Suprapubic skin (tissue), 4 donors: ENCODE measurements at places on chromosomes 6 and 20.
A peak's percentile ranks its signal among the peaks of the same experiment; 100 is the strongest.

GRCh38 chr6:34583861-34584604 lies 27.9 kb upstream of the SPDEF start:
- no peaks in the 10 kb centered on the region for H3K27me3 ChIP-seq
- DNase-seq = no peak
- H3K36me3 ChIP-seq = peaks cover 15% of the 10 kb centered on the region

GRCh38 chr6:167510648-167511047 lies 185.8 kb downstream of the TTLL2 start:
- H3K36me3 ChIP-seq = no peaks in the 10 kb centered on the region
- no peak for DNase-seq
- H3K27me3 ChIP-seq = peaks cover 23% of the 10 kb centered on the region
- H3K4me1 ChIP-seq = no peaks in the 10 kb centered on the region
- no peak overlapping the region for H3K4me3 ChIP-seq

GRCh38 chr6:24831771-24832716 lies 33.3 kb upstream of the ARMH2 start:
- H3K27ac ChIP-seq = peak overlapping the region; percentile 48
- peaks cover 43% of the 10 kb centered on the region for H3K4me1 ChIP-seq
- no peak for DNase-seq

GRCh38 chr6:42450477-42451332 lies 1.0 kb downstream of the TRERF1 start:
- peak overlapping the region; percentile 66 for H3K4me3 ChIP-seq
- peaks cover 47% of the 10 kb centered on the region for H3K4me1 ChIP-seq
- H3K27ac ChIP-seq = peak overlapping the region; percentile 92
- DNase-seq = peak; percentile 58
- no peaks in the 10 kb centered on the region for H3K27me3 ChIP-seq
- no peaks in the 10 kb centered on the region for H3K36me3 ChIP-seq

- H3K27ac ChIP-seq = no peak overlapping the region
- H3K4me3 ChIP-seq = no peak overlapping the region
- H3K4me1 ChIP-seq = no peaks in the 10 kb centered on the region
- H3K27me3 ChIP-seq = peaks cover 28% of the 10 kb centered on the region
- DNase-seq = no peak
Observed at GRCh38 chr20:51216850-51217249, 193.9 kb upstream of the KCNG1 start.

DNA sequence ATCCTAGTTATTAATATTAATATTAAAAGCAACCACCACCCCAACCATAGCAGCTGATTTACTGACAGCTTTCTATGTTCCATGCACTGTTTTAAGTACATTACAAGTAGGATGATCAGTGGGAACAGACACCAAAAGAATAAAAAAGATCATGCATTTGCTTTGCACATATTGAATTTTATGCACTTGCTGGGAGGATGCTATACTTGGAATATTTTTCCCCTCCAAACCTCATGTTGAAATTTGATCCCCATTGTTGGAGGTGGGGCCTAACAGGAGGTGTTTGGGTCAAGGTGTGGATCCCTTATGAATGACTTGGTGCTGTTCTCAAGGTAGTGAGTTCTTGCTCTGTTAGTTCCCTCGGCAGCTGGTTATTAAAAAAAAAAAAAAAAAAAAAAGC lies 178.9 kb upstream of the MYLIP start:
- H3K4me3 ChIP-seq = no peak overlapping the region
- no peak for DNase-seq
- no peaks in the 10 kb centered on the region for H3K27me3 ChIP-seq
- H3K27ac ChIP-seq = no peak overlapping the region

DNA sequence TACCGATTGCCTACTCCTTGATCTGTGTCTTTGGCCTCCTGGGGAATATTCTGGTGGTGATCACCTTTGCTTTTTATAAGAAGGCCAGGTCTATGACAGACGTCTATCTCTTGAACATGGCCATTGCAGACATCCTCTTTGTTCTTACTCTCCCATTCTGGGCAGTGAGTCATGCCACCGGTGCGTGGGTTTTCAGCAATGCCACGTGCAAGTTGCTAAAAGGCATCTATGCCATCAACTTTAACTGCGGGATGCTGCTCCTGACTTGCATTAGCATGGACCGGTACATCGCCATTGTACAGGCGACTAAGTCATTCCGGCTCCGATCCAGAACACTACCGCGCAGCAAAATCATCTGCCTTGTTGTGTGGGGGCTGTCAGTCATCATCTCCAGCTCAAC lies 13.5 kb downstream of the CCR6 start:
- peaks cover 6% of the 10 kb centered on the region for H3K27me3 ChIP-seq
- no peaks in the 10 kb centered on the region for H3K4me1 ChIP-seq
- H3K27ac ChIP-seq = no peak overlapping the region
- H3K4me3 ChIP-seq = no peak overlapping the region

DNA sequence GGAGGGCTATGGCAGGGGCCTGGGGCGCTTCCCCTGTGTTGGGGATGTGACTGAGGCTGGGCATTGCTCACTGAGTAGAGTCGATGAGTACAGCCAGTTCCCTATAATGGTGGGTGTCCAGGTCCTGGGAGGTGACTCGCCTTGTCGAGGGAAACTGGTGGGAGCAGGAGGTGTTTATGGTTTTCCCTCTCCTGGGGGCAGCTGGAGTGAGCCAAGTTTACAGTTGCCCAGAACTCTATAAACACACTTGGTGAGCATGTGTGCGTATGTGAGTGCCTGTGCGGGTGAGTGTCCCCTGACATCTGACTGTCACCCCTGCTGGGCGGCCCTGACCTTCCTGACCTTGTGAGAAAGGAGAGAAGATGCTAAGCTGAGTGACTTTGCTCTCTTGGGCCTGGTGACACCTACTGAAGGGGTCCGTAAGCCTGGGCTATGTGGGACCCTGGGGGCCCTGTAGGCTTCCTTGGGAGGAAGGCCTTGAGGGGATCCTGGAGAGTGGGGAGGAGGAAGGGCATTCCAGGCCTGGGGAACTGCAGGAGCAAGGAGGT lies 65.9 kb downstream of the VEGFA start:
- H3K36me3 ChIP-seq = no peaks in the 10 kb centered on the region
- no peak for DNase-seq

DNA sequence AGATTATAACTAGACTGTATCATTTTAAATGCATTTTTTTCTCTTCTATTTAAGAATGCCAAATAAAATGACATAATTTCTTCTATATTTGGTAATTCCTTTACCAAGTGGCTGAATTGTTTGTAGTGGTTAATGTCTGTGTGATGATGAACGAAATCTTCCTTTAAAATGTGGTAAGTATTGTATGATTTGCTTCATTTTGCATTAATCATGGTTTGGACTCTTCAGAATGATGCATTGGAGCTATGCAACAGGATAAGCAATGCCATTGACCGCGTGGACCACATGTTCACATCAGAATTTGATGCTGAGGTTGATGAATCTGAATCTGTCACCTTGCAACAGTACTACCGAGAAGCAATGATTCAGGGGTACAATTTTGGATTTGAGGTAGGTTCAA lies 99.6 kb downstream of the MAP3K4 start:
- no peaks in the 10 kb centered on the region for H3K4me1 ChIP-seq
- no peak overlapping the region for H3K27ac ChIP-seq
- no peak overlapping the region for H3K4me3 ChIP-seq
- H3K27me3 ChIP-seq = no peaks in the 10 kb centered on the region
- no peak for DNase-seq
- H3K36me3 ChIP-seq = peaks cover 91% of the 10 kb centered on the region

DNA sequence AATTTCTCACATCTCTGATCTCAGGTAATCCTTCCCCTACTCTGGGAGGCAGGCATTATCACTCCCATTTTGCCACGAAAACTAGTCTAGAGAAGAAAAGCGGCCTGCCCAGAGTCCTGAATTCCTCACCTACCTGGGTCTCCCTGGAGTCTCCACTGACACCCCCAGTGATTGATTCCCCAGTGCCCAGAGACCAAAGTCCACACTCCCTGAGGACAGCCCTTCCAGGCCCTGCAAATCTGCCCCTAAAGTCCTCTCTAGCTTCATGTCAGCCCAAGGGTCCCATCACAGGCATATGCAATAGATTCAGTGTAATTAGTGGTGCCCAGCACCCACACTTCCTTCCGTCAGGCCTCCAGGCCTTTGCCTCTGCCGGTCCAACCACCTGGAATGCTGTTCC lies 47.2 kb downstream of the MAFB start:
- peaks cover 9% of the 10 kb centered on the region for H3K4me1 ChIP-seq
- H3K27me3 ChIP-seq = no peaks in the 10 kb centered on the region
- no peak overlapping the region for H3K27ac ChIP-seq
- no peak overlapping the region for H3K4me3 ChIP-seq
